ENCODE measurements at places on chromosomes 6 and 20. TPM values are rescaled to one million over a fixed set of nuclear protein-coding genes. Genes with fewer than 3 reads are reported as not detected.

CGAS gene
- total RNA-seq: not detected

TENT5A gene
- 5.0 TPM for total RNA-seq

BPIFA1 gene
- not detected for total RNA-seq

GRCh38 chr6:155882527-155883333, 427.1 kb upstream of the NOX3 start:
- DNase-seq: no peak

- DNase-seq: no peak
Observed at GRCh38 chr6:21259660-21260059, 333.9 kb upstream of the SOX4 start.

- DNase-seq: no peak
Observed at GRCh38 chr6:163137398-163137881, 277.1 kb upstream of the QKI start.

GRCh38 chr6:92126088-92126487, 1293.3 kb downstream of the EPHA7 start:
- no peak for DNase-seq
